ENCODE measurements at places on chromosomes 11 and 22.

DNA sequence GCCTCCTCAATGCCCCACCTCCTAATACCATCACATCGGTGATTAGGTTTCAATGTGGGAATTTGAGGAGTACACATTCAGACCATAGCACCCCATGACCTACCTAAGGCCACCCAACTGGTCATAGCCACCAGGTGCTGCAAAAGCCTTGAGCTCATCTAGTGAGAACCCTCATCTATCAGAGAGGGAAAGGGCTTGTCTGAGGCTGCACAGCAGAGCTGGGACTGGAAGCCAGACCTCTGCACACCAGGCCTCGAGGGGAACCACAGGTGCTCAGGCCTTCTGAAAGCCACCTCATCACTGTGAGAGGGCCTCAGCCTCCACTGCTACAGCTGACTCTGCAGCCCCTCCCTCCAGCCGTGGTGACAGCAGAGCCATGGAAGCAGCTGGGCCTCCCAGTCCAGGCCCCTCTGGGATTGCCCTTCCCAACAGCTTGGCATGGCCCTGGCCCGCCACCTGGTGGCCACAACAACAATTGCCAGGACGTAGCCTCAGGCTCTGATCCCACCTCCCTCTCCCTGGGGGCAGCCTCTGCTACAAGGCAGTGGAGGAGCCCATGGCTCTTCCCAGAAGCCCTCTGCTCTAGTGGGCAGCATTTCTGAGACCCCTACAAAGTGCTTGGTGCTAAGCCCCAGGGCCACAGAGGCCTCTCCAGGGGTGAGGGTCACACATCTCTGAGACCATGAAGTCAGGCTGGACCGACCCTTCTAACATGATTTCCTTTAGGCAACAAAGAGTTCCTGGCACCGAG, 41.0 kb upstream of the PRDM11 start:
- no peak overlapping the region for H3K27ac ChIP-seq
- no peaks in the 10 kb centered on the region for H3K36me3 ChIP-seq
- peaks cover 40% of the 10 kb centered on the region for H3K27me3 ChIP-seq

DNA sequence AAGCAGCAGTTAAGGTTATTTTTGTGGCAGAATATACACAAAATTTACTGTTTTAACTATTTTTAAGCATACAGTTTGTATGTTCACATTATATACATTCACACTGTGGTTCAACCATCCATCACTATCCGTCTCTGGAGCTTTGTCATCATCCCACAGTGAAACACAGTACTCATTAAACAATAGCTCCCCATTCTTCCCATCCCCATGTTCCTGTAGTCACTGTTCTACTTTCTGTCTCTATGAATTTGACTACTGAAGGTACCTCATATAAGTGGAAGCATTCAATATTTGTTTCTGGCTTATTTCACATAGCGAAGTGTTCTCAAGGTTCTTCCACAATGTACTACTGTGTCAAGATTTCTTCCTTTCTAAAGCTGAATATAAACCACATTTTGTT, 32.6 kb downstream of the ZBTB44 start:
- no peak overlapping the region for H3K4me3 ChIP-seq
- no peaks in the 10 kb centered on the region for H3K27me3 ChIP-seq
- no peak for DNase-seq
- H3K36me3 ChIP-seq: peaks cover 7% of the 10 kb centered on the region
- no peaks in the 10 kb centered on the region for H3K4me1 ChIP-seq
- H3K27ac ChIP-seq: no peak overlapping the region

- no peaks in the 10 kb centered on the region for H3K4me1 ChIP-seq
- DNase-seq: no peak
- no peak overlapping the region for H3K4me3 ChIP-seq
- no peak overlapping the region for H3K27ac ChIP-seq
Measured at GRCh38 chr22:40265783-40266182, 80.5 kb upstream of the ADSL start.

DNA sequence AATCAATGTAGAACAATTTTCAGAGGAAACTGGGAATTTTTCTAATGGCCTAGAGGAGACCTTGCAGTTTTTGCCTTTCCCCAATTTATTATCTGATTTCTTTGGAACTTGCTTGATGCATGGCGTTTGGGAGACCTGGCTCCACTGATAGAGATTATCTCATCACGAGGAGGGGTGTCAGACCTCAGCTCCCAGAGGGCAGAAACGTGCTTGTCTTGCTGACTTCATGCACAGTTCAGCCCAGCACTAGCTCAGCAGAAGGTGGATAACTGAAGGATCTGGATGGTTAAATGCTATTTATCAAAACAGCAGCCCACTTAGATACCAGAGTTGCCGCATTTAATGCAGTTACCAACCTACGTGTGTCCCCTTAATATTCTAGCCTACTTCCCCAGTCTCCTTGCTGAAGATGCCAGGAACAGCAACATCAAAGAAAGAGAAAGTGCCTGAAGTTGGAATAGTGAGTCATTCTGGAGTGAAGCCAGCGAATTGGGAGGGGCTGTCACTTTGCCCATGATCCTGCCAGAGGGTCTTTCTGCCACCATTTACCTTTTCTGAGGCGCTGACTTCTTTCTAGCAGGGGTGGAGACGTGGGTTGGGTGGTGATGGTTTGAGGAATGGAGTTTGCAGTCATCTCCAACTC, 133.5 kb upstream of the CADM1 start:
- no peak overlapping the region for H3K27ac ChIP-seq
- no peak overlapping the region for H3K4me3 ChIP-seq
- H3K4me1 ChIP-seq: peaks cover 5% of the 10 kb centered on the region
- H3K27me3 ChIP-seq: peaks cover 9% of the 10 kb centered on the region

- H3K36me3 ChIP-seq: no peaks in the 10 kb centered on the region
- H3K4me3 ChIP-seq: no peak overlapping the region
- H3K27ac ChIP-seq: no peak overlapping the region
- H3K4me1 ChIP-seq: no peaks in the 10 kb centered on the region
- H3K27me3 ChIP-seq: no peaks in the 10 kb centered on the region
Measured at GRCh38 chr11:6040874-6041273, 10.3 kb upstream of the OR56A1 start.

GRCh38 chr22:42716221-42716620, 4.4 kb downstream of the A4GALT start:
- DNase-seq: no peak
- H3K36me3 ChIP-seq: peaks cover 8% of the 10 kb centered on the region
- peak overlapping the region; percentile 29 for H3K27ac ChIP-seq
- H3K4me3 ChIP-seq: no peak overlapping the region
- H3K27me3 ChIP-seq: no peaks in the 10 kb centered on the region

DNA sequence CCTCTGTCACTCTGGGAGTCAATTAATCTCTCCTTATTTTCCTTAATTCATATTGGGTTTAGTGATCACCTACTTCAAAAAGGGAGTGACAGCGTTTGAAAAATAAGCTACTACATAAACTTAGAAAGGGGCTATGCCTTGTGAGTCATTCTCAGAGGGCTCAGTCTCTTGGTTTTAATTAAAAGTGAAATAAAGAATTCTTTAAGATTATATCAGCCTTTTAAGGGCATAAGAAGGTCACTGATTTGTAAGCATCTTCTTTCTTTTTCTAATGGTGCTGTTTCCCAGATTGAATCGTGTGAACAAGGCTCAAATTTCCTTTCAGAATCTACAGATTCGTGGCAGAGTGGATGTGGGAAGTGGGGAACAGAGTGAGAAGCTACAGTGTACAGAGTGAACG, 636.2 kb upstream of the CCDC90B start:
- H3K27ac ChIP-seq: no peak overlapping the region
- H3K4me3 ChIP-seq: no peak overlapping the region
- DNase-seq: no peak
- H3K4me1 ChIP-seq: no peaks in the 10 kb centered on the region
- no peaks in the 10 kb centered on the region for H3K36me3 ChIP-seq

GRCh38 chr11:64406221-64406946, 47.4 kb downstream of the RPS6KA4 start:
- no peak overlapping the region for H3K4me3 ChIP-seq
- peak overlapping the region; percentile 66 for H3K27ac ChIP-seq
- no peaks in the 10 kb centered on the region for H3K36me3 ChIP-seq
- peaks cover 20% of the 10 kb centered on the region for H3K27me3 ChIP-seq

- no peaks in the 10 kb centered on the region for H3K27me3 ChIP-seq
- DNase-seq: no peak
- no peaks in the 10 kb centered on the region for H3K4me1 ChIP-seq
Measured at GRCh38 chr11:28491431-28491830, 383.2 kb downstream of the METTL15 start.

DNA sequence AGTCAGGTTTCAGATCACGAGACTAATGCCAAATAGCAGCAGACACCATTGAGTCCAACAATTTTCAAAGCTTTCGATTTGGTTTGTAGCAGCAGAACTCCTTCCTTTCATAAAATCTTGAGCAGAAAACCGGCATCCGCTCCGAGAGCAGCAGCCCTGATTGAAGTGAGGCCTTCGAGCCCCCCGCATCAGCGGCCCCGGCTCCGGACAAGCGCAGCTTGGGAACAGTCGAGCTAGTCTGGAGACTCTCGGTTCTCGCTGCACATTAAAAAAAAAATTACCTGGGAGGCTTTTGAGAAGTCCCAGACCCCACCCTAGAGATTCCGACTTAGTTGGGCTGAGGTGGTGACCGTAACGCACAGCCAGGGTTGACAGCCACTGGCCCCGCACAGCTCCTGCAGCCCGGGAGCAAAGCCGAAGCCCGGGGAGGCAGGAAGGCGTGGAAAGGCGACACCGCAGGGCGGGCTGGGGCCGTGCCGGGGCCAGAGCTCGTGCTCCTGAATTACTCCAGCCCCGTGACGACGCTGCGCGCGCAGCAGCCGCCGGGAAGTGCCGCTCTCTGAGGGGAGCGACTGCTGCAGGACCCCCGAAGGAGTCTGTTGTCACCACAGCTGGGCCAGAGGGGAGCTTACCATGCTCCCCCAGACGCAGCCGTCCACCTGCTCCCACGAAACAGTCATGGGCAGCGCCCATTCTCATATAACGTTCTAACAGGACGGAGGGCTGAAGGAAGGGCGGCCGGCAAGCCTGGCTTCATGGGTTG, 57.8 kb downstream of the SPATA19 start:
- H3K36me3 ChIP-seq: no peaks in the 10 kb centered on the region
- H3K27me3 ChIP-seq: no peaks in the 10 kb centered on the region
- H3K4me1 ChIP-seq: no peaks in the 10 kb centered on the region
- peak overlapping the region; percentile 69 for H3K4me3 ChIP-seq
- DNase-seq: no peak
- H3K27ac ChIP-seq: no peak overlapping the region

- H3K4me3 ChIP-seq: no peak overlapping the region
- no peaks in the 10 kb centered on the region for H3K27me3 ChIP-seq
- H3K27ac ChIP-seq: peak overlapping the region; percentile 3
- peaks cover 32% of the 10 kb centered on the region for H3K36me3 ChIP-seq
Measured at GRCh38 chr11:12205330-12205729, 94.9 kb downstream of the MICAL2 start.

DNA sequence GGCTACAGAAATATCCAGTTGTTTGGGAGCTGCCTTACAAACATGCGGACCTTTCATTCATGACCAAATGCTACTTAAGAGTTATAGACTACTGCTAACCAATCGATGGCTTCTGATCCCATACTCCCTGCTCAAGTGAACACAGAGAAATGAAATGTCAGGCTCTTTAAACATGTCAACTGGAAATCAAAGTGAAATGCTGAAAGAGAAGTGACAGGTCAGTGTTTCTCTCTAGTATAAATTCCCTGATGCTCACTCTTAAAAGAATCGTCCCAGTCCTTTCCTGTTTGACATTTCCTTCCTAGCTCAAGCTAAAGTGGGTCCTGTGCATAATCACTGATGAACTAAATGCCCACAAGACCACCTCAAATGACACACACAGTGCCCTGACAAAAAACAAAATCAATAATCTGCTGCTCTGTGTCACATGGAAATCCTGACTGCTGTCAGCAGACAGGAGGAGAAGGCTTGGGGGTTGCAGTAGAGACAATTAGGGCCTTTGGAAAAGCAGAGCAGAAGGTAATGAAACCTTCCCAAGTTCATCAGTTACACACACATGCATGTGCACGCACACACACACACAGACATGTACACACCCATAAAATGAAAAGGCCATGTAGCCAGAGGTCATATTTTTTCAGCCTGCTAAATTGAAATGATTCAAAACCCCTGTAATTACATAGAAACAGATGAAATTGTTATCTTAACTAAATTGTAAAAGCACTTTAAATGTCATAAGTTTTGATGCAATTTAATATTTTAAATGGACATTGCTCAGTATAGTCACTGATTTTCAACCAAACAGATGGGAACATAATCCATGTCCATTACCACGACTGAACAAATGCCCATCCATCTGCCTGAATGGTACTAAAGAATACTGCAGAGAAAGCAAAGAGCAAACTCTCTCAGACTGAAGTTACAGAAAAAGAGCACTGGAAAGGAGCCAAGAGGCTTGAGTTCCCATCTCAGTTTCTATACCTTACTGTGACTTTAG, 330.7 kb downstream of the TTC28 start:
- no peak overlapping the region for H3K27ac ChIP-seq
- no peaks in the 10 kb centered on the region for H3K27me3 ChIP-seq
- no peaks in the 10 kb centered on the region for H3K36me3 ChIP-seq
- DNase-seq: no peak
- no peaks in the 10 kb centered on the region for H3K4me1 ChIP-seq

- no peak overlapping the region for H3K27ac ChIP-seq
- H3K4me3 ChIP-seq: no peak overlapping the region
- no peak for DNase-seq
- no peaks in the 10 kb centered on the region for H3K27me3 ChIP-seq
- H3K36me3 ChIP-seq: no peaks in the 10 kb centered on the region
- H3K4me1 ChIP-seq: peaks cover 16% of the 10 kb centered on the region
Measured at GRCh38 chr11:64117763-64118459, 48.0 kb downstream of the MACROD1 start.

DNA sequence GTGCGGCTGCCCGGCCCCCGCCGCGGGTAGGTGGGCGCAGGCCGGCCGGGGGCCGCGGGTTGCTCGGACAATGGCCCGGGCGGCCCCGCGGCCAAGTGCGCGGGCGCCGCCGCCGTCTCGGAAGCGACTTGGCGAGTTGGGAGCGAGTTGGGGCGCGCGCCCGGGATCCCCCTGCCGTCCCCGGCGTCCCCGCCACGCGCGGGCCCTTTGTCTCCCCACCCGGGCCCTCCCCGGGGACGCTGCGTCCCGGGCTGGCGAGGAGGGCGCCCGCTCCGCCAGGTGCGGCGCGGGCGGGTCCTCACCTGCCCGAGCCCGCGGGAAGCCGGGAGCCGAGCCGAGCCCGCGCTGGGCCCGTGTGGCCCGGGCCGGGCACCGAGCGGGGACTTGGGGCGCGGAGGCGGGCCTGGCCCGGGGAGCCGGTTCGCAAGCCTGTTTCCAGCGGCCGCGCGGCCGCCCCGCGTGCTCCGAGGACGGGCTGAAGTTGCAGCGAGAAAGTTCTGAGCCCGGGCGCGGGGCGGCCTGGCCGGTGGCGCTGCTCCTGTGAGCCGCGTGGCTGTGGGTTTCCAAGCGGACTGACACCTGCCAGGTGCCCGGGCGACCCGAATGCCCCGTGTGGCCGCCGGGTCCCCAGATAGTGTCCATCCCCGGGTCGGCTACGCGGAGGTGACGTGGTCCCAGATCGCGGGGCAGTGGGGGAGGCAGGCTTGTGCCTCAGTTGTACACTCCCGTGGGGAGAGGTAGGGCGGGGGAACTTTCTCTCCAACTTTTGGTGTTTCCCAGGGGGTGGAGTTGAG, 586 bp downstream of the LRP5 start:
- no peaks in the 10 kb centered on the region for H3K36me3 ChIP-seq
- peak; percentile 28 for DNase-seq
- no peaks in the 10 kb centered on the region for H3K27me3 ChIP-seq
- H3K4me3 ChIP-seq: peak overlapping the region; percentile 83
- no peak overlapping the region for H3K27ac ChIP-seq

- no peaks in the 10 kb centered on the region for H3K36me3 ChIP-seq
- no peaks in the 10 kb centered on the region for H3K4me1 ChIP-seq
- H3K4me3 ChIP-seq: no peak overlapping the region
- no peaks in the 10 kb centered on the region for H3K27me3 ChIP-seq
- no peak overlapping the region for H3K27ac ChIP-seq
Measured at GRCh38 chr11:78860720-78861422, 286.2 kb upstream of the NARS2 start.

Data from mesenchymal stem cell (in vitro differentiated cells and primary cell).